EH (cell line): ENCODE measurements at places on chromosomes 3 and 15.

- DNase-seq, result peak; percentile 93
These were observed 68.2 kb upstream of the SMAD3 start for GRCh38 chr15:66997212-66997611.

- DNase-seq, result no peak
These were observed 122.0 kb downstream of the SLC25A26 start for GRCh38 chr3:66342717-66343356.

- DNase-seq, result no peak
These were observed 152.9 kb downstream of the IGF1R start for GRCh38 chr15:98801234-98801561.

GRCh38 chr15:26179906-26180305 is 316.8 kb upstream of the ATP10A start:
- DNase-seq, result no peak

GRCh38 chr3:42728056-42728455 is 25.5 kb upstream of the HHATL start:
- no peak for DNase-seq

GRCh38 chr3:107629566-107629965 is 106.8 kb downstream of the BBX start:
- peak; percentile 26 for DNase-seq

DNA sequence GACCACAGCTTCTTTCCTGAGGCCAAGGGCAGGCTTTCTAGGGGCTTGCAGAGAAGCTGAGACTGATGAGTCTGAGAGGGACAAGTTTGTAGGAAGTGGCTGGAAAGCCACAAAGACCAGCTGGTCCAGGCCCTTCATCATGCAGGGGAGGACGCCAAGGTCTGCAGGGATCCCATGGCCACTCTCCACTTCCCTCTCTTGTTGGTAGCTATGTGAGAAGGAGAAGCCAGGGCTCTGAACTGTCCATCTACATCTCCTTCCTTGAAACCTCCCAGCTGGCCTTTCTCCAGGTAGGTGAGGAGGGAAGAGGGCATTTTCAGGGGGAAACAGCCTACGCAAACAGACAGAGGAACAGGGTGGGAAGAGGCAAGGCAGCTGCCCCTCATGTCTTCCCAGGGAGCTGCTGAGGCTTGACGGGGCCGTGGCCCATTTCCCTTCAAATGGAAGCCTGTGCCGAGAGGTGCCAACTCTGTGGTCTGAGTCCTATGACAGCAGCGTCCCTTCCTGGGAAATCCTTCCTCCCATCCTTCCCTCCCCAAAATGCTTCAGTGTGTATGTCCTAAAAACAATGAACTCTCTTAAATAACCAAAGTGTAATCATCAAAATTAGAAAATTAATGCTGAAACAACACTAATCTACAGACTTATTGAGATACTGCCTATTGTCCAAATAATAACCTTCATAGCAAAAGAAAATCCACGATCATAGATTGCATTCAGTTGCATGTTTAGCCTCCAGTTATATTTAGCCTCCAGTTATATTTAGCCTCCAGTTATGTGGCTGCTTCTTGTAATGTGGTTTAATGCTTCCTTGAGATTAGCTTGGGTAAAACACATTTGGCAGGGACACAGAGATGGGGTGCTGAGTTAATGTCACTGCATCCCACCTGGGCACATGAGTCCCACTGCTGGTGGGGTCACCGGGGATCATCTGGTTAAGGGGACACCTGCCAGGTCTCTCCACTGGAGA is 36.0 kb downstream of the GNB5 start:
- DNase-seq, result no peak

DNA sequence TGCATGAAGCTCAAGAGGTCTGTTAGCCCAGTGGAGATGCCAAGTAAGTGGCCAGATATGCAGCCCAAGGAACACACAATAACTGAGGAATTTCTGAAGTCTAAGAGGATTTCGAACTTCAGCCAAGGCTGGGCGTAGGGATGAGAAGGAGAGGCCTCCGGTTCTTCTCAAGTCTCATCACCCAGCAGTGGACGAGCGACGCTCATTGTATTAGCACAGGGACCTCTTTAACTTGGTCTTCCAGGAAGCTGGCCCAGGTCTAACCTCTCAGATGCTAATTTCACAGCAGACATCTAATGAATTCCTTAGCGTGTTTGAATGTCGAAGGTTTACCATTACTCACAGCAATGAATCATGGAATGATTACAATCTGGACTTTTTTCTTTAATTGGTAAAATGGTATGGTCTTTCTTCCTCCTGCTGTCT is 85.0 kb downstream of the HES1 start:
- peak; percentile 39 for DNase-seq

DNA sequence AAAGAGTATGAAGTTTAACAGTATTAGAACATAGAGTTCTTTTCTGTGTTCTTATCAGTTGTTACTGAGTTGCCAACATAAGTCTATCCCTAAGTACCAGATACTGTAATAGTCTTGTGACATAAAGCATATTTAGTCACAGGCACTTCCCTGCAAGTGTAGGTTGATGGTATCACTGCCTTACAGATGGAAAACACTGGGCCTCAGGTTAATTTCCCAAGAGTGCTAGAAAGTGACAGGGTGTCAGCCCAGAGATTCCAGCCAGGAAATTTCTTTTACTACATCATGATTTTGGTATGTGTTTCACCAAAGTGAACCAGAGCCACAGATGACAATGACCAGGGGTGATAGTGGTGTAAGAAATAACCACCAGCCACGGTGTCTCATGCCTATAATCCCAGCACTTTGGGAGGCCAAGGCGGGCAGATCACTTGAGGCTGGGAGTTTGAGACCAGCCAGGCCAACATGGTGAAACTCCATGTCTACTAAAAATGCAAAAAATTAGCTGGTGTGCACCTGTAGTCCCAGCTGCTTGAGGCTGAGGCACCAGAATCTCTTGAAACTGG is 3.2 kb downstream of the EIF1B start:
- DNase-seq, result peak; percentile 57

DNA sequence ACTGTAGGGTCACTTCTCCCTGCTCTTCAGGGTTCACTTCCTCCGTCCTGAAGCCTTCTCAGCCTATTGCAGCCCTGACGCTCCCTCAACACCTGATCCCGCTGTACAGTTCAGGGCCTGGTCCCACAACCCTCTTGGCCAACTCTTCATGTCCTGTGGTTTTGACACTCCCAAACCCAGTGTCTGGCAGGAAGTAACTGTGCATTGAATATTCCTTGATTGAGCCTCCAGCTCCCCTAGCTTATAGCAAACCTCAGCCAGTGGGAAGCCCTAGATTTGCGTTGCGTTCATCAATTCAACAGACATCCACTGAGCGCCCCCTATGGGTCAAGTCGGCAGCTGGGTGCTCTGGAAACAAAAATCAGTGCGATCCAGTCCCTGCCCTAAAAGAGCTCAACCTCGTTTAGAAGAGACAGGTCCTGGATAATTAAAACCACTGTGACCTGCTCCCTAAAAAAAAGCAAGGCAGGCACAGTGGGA is 13.5 kb downstream of the UBAP1L start:
- peak; percentile 58 for DNase-seq

- no peak for DNase-seq
These were observed 24.9 kb upstream of the ATP2B2 start for GRCh38 chr3:10530241-10530640.

DNA sequence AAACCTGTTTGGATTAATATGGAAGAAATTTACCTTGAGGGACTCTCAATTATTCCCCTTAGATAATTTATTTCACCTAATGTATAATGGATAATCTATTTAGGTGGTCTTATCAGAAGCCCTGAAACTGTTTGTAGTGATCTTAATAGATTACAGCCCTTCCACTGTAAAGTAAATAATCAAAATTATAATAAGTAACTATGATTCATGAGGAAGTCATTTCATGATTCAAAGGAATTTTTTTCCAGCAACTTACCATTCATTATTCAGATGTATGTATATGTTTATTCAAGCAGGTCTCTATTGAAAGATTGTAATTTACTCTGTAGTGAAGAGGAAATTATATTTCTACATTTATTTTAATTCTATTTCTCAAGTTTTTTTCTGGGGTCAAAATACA is 250.6 kb upstream of the ROBO1 start:
- DNase-seq, result no peak

DNA sequence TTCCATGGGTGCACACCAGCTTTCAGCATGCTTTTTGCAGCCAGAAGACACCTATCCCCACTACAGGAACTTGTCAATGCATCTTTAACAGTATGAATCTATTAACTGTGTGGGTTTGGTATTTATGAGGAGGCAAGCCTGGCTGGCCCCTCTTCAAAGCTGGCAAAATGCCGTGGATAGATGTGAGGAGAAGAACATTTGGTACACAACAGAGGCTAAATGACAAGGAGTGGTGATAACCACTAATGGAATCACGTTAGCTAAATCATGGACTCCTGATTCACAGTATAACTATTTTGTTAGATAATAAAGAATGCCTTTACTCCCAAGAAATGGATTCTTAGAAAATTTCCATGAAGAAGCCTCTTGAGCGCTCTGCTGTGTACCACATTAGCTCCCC is 187.2 kb downstream of the CLSTN2 start:
- peak; percentile 6 for DNase-seq

DNA sequence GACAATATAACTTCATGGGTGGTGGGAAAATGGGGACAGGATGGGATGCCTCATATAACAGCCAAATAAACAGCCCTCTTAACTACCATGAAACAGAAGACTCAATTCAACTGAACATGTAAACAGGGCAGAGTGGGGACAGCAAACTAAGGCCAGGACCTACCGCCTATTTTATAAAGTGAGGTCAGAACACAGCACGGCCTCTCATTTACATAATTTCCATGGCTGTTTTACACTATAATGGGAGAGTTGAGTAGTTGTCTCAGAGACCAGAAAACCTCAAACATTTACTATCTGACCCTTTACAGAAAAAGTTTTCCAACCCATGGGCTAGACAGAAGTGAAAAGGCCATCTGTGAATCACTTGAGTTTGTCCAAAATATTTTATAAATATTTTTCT is 56.7 kb upstream of the SNRPA1 start:
- no peak for DNase-seq

GRCh38 chr15:67462875-67463274 is 58.1 kb upstream of the C15orf61 start:
- DNase-seq, result no peak

DNA sequence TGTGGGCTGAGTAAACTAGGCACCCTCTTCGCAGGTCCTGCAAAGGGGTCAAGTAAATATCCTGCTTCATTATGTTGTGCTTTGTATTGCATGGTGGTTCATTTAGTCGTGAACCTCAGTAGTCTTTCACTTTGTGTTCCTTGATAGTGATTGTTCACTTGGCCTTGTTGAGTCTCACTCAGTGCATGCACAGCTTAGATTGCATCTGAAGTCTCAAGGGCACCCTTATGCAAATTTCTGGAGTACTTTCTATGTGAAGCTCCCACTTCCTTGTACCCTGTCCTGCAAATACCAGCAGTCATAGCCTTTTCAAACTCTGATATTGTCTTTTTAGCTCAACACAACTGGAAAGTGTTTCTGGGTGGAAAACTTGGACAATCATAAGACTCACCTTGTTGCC is 519.2 kb downstream of the NAALADL2 start:
- DNase-seq, result no peak

DNA sequence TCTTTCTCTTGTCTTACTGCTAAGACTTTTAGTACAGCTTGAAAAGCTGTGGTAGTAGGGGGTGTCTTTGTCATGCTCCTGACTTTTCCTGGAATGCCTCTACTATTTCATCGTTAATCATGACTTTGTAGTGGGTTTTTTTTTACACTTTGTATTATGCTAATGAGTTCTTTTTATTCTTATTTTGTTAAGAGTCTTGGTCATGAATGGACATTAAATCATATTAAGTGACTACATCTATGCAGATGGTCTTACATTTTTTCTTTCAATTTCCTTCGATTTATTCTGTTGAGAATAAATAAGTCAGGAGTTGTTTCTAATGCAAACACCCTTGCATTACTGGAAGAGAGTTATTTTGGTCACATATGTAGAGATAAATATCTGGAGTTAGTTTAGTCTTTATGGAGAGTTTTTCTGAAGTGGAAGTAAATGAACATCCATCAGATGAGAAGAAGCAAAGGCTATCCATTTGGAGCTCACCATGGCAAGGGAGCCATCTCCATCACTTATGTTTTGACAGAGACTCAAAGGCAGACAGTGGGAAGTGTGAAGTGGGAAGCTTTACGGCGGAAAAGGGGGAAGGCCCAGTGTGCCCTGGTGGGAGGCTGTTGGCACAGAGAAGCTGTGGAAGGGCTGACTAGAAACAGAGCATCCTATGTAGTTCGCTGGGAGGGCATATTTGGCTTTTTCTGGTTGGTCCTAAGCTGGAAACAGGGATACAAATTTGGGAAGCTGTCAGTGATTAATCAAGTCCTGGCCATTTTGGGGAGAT is 73.1 kb upstream of the PRR23E start:
- no peak for DNase-seq

DNA sequence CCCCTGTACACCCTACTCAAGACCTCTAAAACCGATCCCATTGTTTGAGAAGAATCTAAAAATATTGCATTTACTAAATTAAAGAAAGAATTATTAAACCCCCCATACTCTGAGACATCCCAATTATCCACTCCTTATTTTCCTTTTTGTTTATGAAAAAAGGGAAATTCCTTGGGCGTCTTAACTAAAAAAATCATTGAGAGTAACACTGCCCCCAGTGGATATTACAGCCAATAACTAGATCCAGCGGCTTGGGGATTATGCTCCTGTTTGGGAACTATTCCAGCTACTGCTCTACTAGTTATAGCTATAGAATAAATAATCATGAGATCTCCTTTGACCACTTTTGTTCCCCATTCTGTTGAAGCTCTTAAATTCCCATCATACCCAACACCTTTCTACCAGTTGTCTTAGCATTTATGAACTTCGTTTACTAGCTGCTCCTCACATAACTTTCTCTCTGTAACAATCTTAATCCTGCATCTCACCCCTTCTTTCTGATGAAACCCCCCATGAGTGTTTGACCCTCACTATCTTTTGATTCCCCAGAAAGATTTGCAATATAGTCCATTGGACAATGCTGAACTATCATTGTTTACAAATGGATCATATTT is 12.7 kb upstream of the CFAP91 start:
- peak; percentile 44 for DNase-seq
